ENCODE measurements at places on chromosomes 5 and 9. TPM values are rescaled to one million over a fixed set of nuclear protein-coding genes. Genes with fewer than 3 reads are reported as not detected.

DNA sequence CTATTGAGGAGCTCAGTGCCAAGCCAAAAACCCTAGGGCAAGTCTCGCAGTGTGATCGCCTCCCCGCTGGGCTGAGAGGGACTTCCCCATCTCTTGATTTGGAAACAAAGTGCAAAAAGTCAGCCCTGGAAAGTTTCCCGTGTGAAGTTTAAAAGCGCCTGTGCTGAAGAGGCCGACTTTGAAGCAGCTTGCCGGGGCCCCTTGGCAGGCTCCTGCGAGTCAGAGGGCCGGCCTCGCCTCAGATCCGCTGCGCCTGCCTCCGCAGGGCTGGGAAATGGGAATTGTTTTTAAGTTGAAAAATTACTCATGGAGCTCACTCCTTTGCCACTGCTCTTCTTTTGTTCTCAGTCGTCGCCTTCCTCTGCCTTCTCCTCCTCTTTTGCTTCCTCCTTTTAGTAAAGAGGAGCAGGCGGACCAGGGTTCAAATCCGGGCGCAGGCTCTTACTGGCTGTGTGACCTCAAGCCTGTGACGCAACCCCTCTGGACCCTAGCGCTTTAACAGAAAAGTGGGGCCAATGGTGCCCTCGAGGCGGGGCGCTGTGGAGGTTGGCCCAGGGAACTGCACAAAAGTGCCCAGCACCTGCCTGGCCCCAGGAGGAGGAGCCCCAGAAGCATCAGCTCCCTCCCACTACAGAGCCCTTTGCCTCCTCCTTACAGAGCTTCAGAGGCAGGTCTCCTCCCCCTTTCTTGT lies 14.7 kb upstream of the LHX2 start:
- no peak for DNase-seq
- H3K27ac ChIP-seq: no peak overlapping the region
- no peak overlapping the region for H3K4me3 ChIP-seq
- H3K27me3 ChIP-seq: peaks cover 52% of the 10 kb centered on the region
- H3K4me1 ChIP-seq: no peaks in the 10 kb centered on the region

DNA sequence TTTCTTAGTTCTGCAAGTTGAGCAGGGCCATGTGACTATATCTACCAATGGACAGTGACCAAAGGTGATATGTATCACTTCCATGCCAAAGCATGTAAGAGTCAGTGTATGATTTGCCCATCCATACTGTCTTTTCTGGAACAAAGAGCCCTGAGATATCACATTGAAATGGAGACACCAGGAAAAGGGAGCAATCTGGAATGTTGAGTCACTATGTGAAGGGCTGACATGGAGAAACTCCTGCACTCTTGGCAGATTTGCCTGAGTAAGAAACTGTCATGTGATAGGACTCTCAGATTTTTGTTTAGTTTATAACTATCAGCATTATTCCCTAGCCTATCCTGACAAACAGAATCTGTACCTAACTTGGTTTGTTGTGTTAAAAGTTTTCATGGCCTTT lies 29.8 kb upstream of the TMEM161B start:
- peak; percentile 59 for DNase-seq
- no peaks in the 10 kb centered on the region for H3K4me1 ChIP-seq
- no peaks in the 10 kb centered on the region for H3K27me3 ChIP-seq
- no peak overlapping the region for H3K4me3 ChIP-seq

- no peaks in the 10 kb centered on the region for H3K4me1 ChIP-seq
- no peak overlapping the region for H3K4me3 ChIP-seq
- H3K27me3 ChIP-seq: no peaks in the 10 kb centered on the region
- no peak overlapping the region for H3K27ac ChIP-seq
Measured at GRCh38 chr5:147321569-147321968, 86.7 kb downstream of the STK32A start.

DNA sequence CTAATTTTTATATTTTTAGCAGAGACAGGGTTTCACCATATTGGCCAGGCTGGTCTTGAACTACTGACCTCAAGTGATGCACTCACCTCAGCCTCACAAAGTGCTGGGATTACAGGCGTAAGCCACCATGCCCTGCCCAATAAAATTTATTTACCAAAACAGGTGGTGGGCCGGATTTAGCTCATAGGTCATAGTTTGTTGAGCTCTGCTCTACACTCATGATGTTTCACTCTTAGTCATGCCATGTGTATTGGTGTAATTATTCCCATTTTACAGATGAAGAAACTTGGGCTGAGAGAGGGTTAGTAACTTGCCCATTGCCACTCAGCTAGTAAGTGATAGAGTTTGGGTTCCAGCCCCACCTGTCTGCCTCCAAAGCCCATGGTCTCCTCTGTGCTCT lies 93.1 kb upstream of the WWC1 start:
- H3K4me1 ChIP-seq: no peaks in the 10 kb centered on the region
- H3K4me3 ChIP-seq: no peak overlapping the region
- no peaks in the 10 kb centered on the region for H3K27me3 ChIP-seq
- no peak overlapping the region for H3K27ac ChIP-seq

DNA sequence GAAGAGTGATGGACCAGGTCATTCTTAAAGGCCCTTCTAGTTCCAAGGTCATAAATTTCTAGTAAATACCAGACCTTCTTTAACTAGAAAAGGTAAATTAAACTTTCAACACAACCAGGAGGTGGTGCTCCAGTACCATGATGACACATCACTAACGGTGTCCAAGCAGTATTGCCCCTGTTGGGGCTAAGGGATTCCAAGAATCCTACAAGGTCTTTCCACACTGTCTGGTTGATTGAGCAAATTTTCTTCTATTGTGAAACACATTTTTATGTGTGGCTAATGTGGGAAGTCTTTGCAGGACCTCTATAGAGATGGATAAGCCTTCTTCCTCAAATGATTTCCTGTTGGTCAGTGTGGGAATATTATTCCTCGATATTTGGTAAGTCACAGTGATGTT lies 459.6 kb upstream of the PAPPA start:
- no peaks in the 10 kb centered on the region for H3K27me3 ChIP-seq
- no peaks in the 10 kb centered on the region for H3K36me3 ChIP-seq
- H3K4me1 ChIP-seq: peaks cover 6% of the 10 kb centered on the region
- H3K4me3 ChIP-seq: no peak overlapping the region
- H3K27ac ChIP-seq: no peak overlapping the region
- peak; percentile 85 for DNase-seq

GRCh38 chr5:168992687-168993086 lies 308.3 kb downstream of the SLIT3 start:
- peaks cover 2% of the 10 kb centered on the region for H3K27me3 ChIP-seq
- H3K36me3 ChIP-seq: no peaks in the 10 kb centered on the region
- no peak overlapping the region for H3K27ac ChIP-seq
- no peak for DNase-seq
- H3K4me3 ChIP-seq: no peak overlapping the region

DNA sequence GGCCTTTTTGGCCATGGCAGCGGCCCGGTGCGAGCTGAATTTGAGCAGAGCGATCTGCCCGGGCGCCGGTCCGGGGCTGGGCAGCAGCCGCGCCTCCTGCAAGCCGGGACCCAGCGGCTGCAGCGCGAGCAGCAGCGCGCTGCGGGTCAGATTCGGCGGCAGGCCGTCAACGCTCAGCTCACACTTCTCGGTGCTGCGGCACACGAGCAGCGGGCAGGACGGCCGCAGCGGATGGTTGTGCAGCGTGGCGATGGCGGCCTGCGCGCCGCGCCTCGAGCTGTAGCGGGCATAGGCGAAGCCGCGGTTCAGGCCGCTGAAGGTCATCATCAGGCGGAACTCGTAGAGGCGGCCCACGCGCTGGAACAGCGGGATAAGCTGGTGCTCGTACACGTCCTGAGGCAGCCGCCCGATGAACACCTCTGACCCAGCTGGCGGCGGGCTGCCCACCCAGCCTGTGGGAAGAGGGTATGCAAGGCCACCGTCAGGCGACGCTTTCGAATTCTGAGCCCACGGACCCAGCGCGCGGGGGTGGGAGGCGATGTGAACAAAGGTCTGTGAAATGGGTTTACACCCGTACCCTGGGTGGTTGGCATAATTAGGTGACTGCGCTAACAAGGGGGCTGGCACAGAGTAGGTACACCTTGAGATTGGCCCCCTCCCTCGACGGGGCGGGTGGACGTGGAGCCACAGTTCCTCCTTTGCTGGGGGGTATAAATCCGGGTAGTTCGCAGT lies 755 bp downstream of the DND1 start:
- H3K4me1 ChIP-seq: no peaks in the 10 kb centered on the region
- no peak for DNase-seq
- H3K27me3 ChIP-seq: no peaks in the 10 kb centered on the region
- H3K36me3 ChIP-seq: peaks cover 27% of the 10 kb centered on the region
- H3K4me3 ChIP-seq: no peak overlapping the region

- H3K27ac ChIP-seq: no peak overlapping the region
- DNase-seq: no peak
- H3K27me3 ChIP-seq: peaks cover 6% of the 10 kb centered on the region
- H3K36me3 ChIP-seq: no peaks in the 10 kb centered on the region
- H3K4me1 ChIP-seq: no peaks in the 10 kb centered on the region
- H3K4me3 ChIP-seq: no peak overlapping the region
Measured at GRCh38 chr9:34512131-34513078, 10.4 kb downstream of the ENHO start.

DNA sequence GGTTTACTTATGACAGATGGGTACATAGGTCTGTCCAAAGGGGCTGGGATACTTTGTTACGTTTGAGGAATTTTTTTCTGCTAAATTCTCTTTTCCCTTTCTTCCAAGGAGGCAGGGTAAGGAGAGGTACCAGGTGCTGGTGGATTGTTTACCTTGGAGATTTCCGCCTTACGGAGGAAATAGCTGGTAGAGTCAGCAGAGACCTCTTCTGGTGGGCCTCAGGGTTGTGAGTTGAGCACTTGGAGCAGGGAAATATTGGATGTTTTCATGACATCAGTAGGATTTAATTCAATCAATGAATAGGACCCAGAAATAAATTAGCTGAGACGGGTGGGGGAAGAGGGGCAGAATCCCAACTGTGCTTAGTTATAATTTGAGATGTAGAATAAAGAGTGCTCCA lies 60.0 kb upstream of the TAF11L2 start:
- no peak for DNase-seq
- H3K4me1 ChIP-seq: peaks cover 2% of the 10 kb centered on the region
- no peaks in the 10 kb centered on the region for H3K27me3 ChIP-seq
- H3K36me3 ChIP-seq: no peaks in the 10 kb centered on the region

DNA sequence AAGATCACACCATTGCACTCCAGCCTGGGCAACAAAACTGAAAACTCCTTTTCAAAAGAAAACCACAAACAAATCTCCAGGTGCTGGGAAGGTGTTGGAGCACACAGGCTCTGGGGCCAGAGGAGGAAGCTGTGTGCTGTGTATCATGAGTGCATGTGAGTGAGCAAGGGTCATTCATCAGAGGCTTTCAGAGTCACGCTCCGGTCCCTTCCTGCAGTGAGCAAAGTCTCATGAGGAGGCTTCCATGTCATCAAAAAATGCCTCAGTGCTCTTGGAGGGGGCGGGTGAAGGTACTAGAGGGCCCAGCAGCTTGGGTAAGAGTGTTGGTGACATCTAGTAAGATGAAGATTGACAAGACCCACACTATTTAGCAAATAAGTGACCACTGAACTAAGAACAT lies 48.3 kb upstream of the TESK1 start:
- H3K4me3 ChIP-seq: no peak overlapping the region
- H3K27me3 ChIP-seq: no peaks in the 10 kb centered on the region
- DNase-seq: no peak
- no peak overlapping the region for H3K27ac ChIP-seq

DNA sequence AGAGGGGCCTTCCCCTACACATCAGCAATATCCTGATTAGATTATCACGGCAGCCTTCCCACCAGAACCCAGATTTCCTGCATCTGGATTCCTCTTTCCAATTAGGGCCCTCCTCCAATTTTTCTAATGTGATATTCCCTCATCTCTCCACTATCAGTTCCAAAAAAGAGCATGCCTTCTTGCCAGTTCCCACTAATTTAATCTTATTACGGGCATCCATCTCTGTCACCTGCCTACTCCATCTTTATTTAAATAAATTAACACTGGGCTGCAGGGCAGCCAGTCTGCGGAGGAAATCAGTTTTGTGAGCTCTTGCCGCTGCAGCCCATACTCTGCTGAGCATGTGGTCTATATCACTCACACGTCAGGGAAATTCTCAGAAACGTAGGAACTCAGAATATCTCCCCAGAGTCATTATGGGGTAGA lies 16.6 kb upstream of the FBP2 start:
- no peak overlapping the region for H3K4me3 ChIP-seq
- peaks cover 14% of the 10 kb centered on the region for H3K27me3 ChIP-seq
- no peaks in the 10 kb centered on the region for H3K36me3 ChIP-seq

DNA sequence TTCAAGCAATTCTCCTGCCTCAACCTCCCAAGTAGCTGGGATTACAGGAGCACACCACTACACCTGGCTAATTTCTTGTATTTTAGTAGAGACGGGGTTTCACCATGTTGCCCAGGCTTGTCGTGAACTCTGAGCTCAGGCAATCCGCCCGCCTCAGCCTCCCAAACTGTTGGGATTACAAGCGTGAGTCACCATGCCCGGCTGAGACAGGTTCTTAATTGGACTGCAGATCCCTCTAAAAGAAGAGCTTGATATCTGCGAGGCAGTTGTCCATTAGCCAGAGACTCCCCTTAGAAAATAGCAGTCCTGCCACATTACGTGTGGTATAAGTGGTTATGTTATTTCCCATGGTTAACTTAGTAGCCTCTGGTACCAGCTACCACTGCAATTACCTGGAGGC lies 46.6 kb upstream of the NPR3 start:
- H3K27ac ChIP-seq: no peak overlapping the region
- H3K4me1 ChIP-seq: no peaks in the 10 kb centered on the region
- no peaks in the 10 kb centered on the region for H3K36me3 ChIP-seq
- no peak overlapping the region for H3K4me3 ChIP-seq

DNA sequence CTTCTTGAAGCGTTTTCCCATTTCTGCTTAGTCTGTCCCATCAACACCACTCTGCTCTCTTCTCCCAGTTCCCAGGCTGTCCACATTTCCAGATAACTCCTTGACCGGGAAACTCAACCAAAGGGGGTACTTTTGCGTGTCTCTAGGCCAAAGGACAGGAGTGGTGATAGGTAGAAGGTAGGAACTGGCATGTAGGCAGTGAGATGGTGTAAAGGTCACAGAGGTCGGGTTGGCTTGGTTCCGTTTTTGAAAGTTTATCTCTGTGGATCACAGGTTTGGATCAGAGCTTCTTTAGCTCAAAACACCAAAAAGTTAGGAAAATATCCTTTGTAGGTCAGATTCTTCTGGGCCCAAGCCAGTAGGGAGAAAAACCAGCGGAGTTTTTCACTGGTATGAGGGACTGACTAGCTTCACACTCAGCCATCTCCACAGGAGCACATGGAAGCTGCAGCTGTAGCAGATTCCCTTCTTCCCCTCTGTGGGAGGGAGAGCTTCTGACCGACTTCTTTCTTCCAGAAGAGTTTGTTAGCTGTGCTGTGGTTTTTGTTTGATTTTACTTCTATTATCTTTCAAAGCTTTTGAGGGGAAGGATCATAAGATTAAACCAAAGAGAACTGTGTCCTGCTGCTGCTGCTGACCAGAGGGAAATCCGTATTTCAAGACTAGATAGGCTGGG lies 98.4 kb upstream of the DMRT1 start:
- no peaks in the 10 kb centered on the region for H3K27me3 ChIP-seq
- H3K4me1 ChIP-seq: peaks cover 14% of the 10 kb centered on the region
- peaks cover 14% of the 10 kb centered on the region for H3K36me3 ChIP-seq

- no peak for DNase-seq
- H3K27me3 ChIP-seq: no peaks in the 10 kb centered on the region
- no peak overlapping the region for H3K27ac ChIP-seq
- no peaks in the 10 kb centered on the region for H3K36me3 ChIP-seq
Measured at GRCh38 chr5:88092358-88092757, 176.3 kb downstream of the TMEM161B start.

Gene RLN1
- total RNA-seq: not detected

Gene ST8SIA4
- 0.26 TPM for total RNA-seq

Gene ZMAT2
- total RNA-seq: 77.0 TPM

Gene FBXO10
- 12.2 TPM for total RNA-seq

Gene PCSK5
- total RNA-seq: 4.8 TPM

Gene DCTN3
- 106 TPM for total RNA-seq

Gene RARS1
- 111 TPM for total RNA-seq

Gene CNTLN
- 16.7 TPM for total RNA-seq

Data from fibroblast of lung (primary cell).